ENCODE measurements at places on chromosomes 7 and 10. TPM values are rescaled to one million over a fixed set of nuclear protein-coding genes. Genes with fewer than 3 reads are reported as not detected.

Gene CYP3A7
- total RNA-seq, result not detected

Gene CFAP43
- 1.7 TPM for total RNA-seq

Gene IRF5
- total RNA-seq, result 6.5 TPM

Gene HOGA1
- total RNA-seq, result 0.12 TPM

Gene PRPS1L1
- not detected for total RNA-seq

Gene AKR1C4
- total RNA-seq, result not detected

Gene C10orf67
- total RNA-seq, result 0.35 TPM

Gene HGF
- 2.3 TPM for total RNA-seq

Gene GPR85
- not detected for total RNA-seq

Gene EXOC6
- total RNA-seq, result 9.7 TPM

Gene ACTR3C
- total RNA-seq, result 3.4 TPM

Gene VAX1
- total RNA-seq, result not detected

Gene ENTPD1
- total RNA-seq, result 5.0 TPM

Gene SFMBT2
- total RNA-seq, result 17.8 TPM

Gene ADAM12
- total RNA-seq, result 27.2 TPM

- H3K27ac ChIP-seq, result no peak overlapping the region
- no peaks in the 10 kb centered on the region for H3K36me3 ChIP-seq
- H3K27me3 ChIP-seq, result no peaks in the 10 kb centered on the region
- no peak for DNase-seq
- H3K4me3 ChIP-seq, result no peak overlapping the region
Observed at GRCh38 chr10:89134963-89135362, 72.2 kb downstream of the CH25H start.

GRCh38 chr7:141671705-141672496 is 30.1 kb downstream of the DENND11 start:
- H3K36me3 ChIP-seq, result no peaks in the 10 kb centered on the region
- no peak overlapping the region for H3K4me3 ChIP-seq
- H3K27me3 ChIP-seq, result no peaks in the 10 kb centered on the region
- no peak overlapping the region for H3K27ac ChIP-seq
- DNase-seq, result no peak

DNA sequence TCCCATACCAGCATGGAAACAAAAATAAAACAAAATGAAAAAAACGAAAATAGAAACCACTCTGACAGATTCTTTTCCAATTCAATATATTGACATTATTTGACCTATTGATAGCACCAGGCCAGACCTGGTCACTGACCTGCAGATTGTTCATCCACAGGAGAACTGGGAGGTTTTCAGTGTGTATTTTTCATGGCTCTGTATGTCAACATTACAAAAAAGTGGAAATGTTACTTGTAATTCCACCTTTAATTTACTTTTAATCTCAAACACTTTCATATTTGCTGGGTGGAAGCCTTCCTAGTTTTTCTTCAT is 2.9 kb downstream of the HKDC1 start:
- H3K36me3 ChIP-seq, result no peaks in the 10 kb centered on the region
- H3K4me1 ChIP-seq, result no peaks in the 10 kb centered on the region
- H3K27ac ChIP-seq, result no peak overlapping the region

DNA sequence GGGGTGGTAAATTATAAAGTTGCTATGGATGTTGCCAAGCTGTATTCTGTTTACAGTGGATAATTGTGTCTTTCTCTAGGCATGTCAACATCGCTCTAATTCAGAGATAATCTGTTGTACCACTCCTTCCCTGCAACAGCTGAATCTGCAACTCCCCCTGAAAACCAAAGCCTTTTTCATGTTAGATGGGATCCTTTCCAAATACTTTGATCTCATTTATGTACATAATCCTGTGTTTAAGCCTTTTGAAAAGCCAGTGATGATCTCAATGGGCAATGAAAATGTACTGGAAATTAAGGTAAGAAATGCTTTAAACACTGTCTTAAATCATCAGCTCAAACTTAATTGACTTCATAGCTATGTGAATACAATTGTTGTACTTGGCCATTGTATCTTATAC is 91.0 kb downstream of the MET start:
- no peaks in the 10 kb centered on the region for H3K36me3 ChIP-seq
- no peaks in the 10 kb centered on the region for H3K4me1 ChIP-seq
- no peak overlapping the region for H3K4me3 ChIP-seq
- no peaks in the 10 kb centered on the region for H3K27me3 ChIP-seq
- no peak overlapping the region for H3K27ac ChIP-seq
- DNase-seq, result no peak

DNA sequence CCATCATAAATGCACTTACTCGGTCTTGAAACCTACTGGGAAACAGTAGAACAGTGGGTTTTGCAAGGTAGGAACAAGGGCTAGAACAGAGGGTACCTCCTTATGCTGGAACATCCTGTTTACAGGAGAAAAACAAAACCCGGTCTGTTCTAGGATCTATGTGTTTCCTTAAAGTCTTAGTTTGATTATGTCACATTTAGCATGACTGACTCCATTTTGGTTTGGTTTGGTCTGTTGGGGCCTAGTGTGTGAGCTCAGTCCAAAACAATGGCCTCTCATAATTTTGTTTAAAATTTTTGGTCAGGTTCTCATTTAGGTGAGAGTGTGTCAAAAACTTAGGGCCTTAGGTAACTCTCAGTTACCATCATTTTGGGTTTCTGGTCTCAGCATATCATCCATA is 96.3 kb upstream of the TRIM24 start:
- no peaks in the 10 kb centered on the region for H3K36me3 ChIP-seq
- DNase-seq, result no peak
- no peaks in the 10 kb centered on the region for H3K4me1 ChIP-seq
- H3K4me3 ChIP-seq, result no peak overlapping the region
- H3K27me3 ChIP-seq, result no peaks in the 10 kb centered on the region
- H3K27ac ChIP-seq, result no peak overlapping the region

DNA sequence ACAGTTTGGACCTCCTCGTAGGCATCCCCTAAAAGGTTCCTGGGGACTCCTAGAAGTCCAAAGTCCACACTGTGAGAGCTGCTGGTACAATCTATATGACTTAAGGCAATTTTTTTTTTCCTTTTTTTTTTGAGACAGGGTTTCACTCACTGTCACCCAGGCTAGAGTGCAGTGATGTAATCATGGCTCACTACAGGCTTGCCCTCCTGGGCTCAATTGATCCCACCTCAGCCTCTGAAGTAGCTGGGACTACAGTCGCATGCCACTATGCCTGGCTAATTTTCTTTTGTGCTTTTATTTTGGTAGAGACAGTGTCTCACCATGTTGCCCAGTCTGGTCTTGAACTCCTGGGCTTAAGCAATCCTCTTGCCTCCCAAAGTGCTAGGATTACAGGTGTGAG is 4.6 kb upstream of the SPOCK2 start:
- no peak overlapping the region for H3K27ac ChIP-seq
- DNase-seq, result no peak
- peaks cover 11% of the 10 kb centered on the region for H3K4me1 ChIP-seq
- H3K27me3 ChIP-seq, result no peaks in the 10 kb centered on the region
- H3K4me3 ChIP-seq, result no peak overlapping the region
- H3K36me3 ChIP-seq, result no peaks in the 10 kb centered on the region

- H3K27ac ChIP-seq, result no peak overlapping the region
- H3K4me1 ChIP-seq, result no peaks in the 10 kb centered on the region
- no peaks in the 10 kb centered on the region for H3K36me3 ChIP-seq
- no peak overlapping the region for H3K4me3 ChIP-seq
Observed at GRCh38 chr10:36367362-36367761, 725.3 kb upstream of the FZD8 start.

GRCh38 chr10:86170255-86171108 is 196.1 kb downstream of the GRID1 start:
- no peak for DNase-seq
- no peaks in the 10 kb centered on the region for H3K27me3 ChIP-seq
- no peaks in the 10 kb centered on the region for H3K36me3 ChIP-seq

GRCh38 chr10:66982792-66983474 is 57.1 kb downstream of the LRRTM3 start:
- H3K27me3 ChIP-seq, result no peaks in the 10 kb centered on the region
- no peak for DNase-seq
- no peaks in the 10 kb centered on the region for H3K36me3 ChIP-seq
- peaks cover 2% of the 10 kb centered on the region for H3K4me1 ChIP-seq
- no peak overlapping the region for H3K27ac ChIP-seq

GRCh38 chr10:37703114-37703513 is 154.3 kb downstream of the ZNF248 start:
- no peak overlapping the region for H3K4me3 ChIP-seq
- H3K27me3 ChIP-seq, result no peaks in the 10 kb centered on the region
- DNase-seq, result no peak
- H3K27ac ChIP-seq, result no peak overlapping the region

GRCh38 chr10:32298075-32298812 is 48.7 kb downstream of the EPC1 start:
- no peak for DNase-seq
- no peaks in the 10 kb centered on the region for H3K36me3 ChIP-seq
- H3K27me3 ChIP-seq, result no peaks in the 10 kb centered on the region
- no peak overlapping the region for H3K4me3 ChIP-seq
- H3K4me1 ChIP-seq, result peaks cover 2% of the 10 kb centered on the region
- no peak overlapping the region for H3K27ac ChIP-seq

- H3K4me1 ChIP-seq, result no peaks in the 10 kb centered on the region
- H3K27ac ChIP-seq, result no peak overlapping the region
- H3K27me3 ChIP-seq, result no peaks in the 10 kb centered on the region
- no peaks in the 10 kb centered on the region for H3K36me3 ChIP-seq
Observed at GRCh38 chr10:58844680-58845079, 331.8 kb upstream of the PHYHIPL start.

GRCh38 chr7:29145553-29146056 is 732 bp downstream of the CPVL start:
- no peaks in the 10 kb centered on the region for H3K27me3 ChIP-seq
- no peak for DNase-seq
- H3K4me1 ChIP-seq, result no peaks in the 10 kb centered on the region

- H3K4me1 ChIP-seq, result no peaks in the 10 kb centered on the region
- no peak overlapping the region for H3K4me3 ChIP-seq
- H3K36me3 ChIP-seq, result no peaks in the 10 kb centered on the region
- H3K27me3 ChIP-seq, result no peaks in the 10 kb centered on the region
- H3K27ac ChIP-seq, result no peak overlapping the region
- no peak for DNase-seq
Observed at GRCh38 chr7:148925836-148926235, 41.7 kb upstream of the EZH2 start.

- no peaks in the 10 kb centered on the region for H3K36me3 ChIP-seq
- peak overlapping the region; percentile 69 for H3K4me3 ChIP-seq
- no peaks in the 10 kb centered on the region for H3K27me3 ChIP-seq
Observed at GRCh38 chr10:102646610-102647442, 2.5 kb downstream of the TRIM8 start.

- H3K4me1 ChIP-seq, result peaks cover 11% of the 10 kb centered on the region
- no peak overlapping the region for H3K4me3 ChIP-seq
- no peak overlapping the region for H3K27ac ChIP-seq
- DNase-seq, result no peak
- no peaks in the 10 kb centered on the region for H3K36me3 ChIP-seq
Observed at GRCh38 chr7:111866787-111867186, 304.5 kb upstream of the IMMP2L start.

GRCh38 chr7:26343837-26344236 is 52.2 kb downstream of the SNX10 start:
- DNase-seq, result no peak
- no peaks in the 10 kb centered on the region for H3K36me3 ChIP-seq
- no peaks in the 10 kb centered on the region for H3K27me3 ChIP-seq
- no peak overlapping the region for H3K4me3 ChIP-seq
- no peaks in the 10 kb centered on the region for H3K4me1 ChIP-seq

DNA sequence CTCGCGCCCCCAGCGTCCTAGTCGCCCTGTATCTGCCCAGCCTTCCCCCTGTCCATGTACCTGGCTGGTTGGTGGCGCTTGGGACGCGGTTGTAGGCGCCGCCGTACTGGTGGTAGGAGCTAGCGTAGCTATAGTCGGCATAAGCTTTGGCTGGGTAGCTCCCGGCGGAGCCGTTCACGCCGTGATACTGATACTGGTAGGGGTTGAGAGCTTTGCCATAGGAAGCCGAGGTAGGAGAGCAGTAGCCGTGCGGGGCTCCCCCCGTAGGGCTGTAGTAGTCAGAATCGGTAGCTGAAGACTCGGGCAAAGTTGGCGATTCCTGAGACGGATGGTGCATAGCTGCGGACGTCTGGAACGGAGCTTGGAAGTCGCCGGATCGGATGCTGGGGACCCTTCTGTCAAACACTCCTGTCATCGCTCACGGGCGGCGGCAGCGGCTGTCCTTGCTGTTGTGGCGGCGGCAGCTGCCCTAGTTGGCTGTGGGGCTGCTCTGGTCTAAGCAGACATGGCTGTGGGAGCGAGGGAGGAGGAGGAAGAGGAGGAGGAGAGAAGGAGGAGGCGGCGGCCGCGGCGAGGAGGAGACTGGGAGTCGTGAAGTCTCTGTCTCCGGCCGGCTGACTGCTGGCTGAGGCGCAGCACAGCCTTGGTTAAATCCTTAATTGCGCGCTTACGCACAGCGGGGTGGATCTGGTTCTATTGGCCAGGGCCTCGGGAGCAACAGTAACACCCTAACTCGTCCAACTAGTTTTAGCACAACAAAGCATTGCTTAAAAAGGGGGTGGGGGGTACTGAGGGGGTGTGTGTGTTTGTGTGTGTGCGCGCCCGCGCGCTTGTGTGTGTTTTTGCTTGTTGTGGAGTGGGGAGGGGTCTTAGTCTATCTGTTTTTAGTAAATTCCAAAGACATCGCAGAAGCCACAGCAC is at the start of gene DLX5:
TSS of gene DLX5 (minus strand) at position 623 of the 921 bp plus-strand sequence. CDS start at position 415, 208 bp downstream.
- H3K27me3 ChIP-seq, result no peaks in the 10 kb centered on the region
- H3K4me1 ChIP-seq, result peaks cover 2% of the 10 kb centered on the region
- no peak within 1 kb of the TSS for H3K27ac ChIP-seq
- DNase-seq, result peak; percentile 49

DNA sequence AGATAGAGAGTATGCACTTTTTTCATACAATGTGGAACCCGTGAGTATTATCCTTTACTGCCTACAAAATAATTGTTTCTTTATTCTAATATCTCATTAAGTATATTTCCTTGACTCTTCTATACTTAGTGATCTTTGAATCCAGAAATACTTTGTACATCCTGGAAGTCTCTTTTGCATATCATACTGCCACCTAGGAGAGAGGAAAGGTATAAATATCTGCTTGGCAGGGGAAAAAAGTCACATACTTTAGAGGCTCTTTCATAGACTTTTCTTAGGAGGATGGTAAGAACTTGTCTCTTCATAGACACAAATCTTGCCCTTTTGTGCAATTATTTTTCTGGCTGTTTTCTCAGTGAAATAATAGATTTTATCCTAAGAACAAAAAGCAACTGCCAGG is 436.0 kb downstream of the PAXIP1 start:
- H3K4me1 ChIP-seq, result no peaks in the 10 kb centered on the region
- H3K36me3 ChIP-seq, result no peaks in the 10 kb centered on the region
- no peak for DNase-seq
- no peaks in the 10 kb centered on the region for H3K27me3 ChIP-seq
- H3K4me3 ChIP-seq, result no peak overlapping the region

- no peak overlapping the region for H3K27ac ChIP-seq
- no peaks in the 10 kb centered on the region for H3K4me1 ChIP-seq
- H3K27me3 ChIP-seq, result no peaks in the 10 kb centered on the region
- DNase-seq, result no peak
Observed at GRCh38 chr7:96734343-96734742, 24.7 kb upstream of the SEM1 start.

All from ovary (tissue), 10 donors.